Activated naive CD4-positive, alpha-beta T cell treated with anti-CD3 and anti-CD28 coated beads, Interleukin-2, amount 50 U/mL, for 72 hours (primary cell): ENCODE measurements at places on chromosomes 11 and 22.

DNA sequence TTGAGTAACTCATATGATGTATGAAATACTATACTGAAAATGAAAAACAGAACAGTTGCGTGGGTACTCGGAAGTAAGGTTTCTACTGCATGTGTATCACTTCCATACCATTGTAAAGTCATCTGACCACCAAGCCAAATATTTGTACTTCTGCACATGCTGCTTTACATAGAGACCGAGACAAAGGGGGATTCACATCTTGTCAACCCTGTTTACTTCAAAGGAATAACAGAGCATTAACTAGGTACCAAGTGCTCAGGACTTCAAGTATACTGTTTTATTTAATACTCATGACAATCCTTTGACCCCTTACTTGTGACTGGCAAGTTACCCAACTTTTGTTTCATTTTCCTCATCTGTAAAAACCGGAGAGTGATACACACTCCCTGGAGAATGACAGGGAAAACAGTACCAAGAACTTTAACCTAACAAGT is 9.9 kb downstream of the MAPK1 start:
- DNase-seq = no peak

GRCh38 chr11:117219995-117220394 is 11.9 kb downstream of the PCSK7 start:
- DNase-seq = no peak

- DNase-seq = no peak
These were observed 65.1 kb upstream of the RRAS2 start for GRCh38 chr11:14424096-14424495.

DNA sequence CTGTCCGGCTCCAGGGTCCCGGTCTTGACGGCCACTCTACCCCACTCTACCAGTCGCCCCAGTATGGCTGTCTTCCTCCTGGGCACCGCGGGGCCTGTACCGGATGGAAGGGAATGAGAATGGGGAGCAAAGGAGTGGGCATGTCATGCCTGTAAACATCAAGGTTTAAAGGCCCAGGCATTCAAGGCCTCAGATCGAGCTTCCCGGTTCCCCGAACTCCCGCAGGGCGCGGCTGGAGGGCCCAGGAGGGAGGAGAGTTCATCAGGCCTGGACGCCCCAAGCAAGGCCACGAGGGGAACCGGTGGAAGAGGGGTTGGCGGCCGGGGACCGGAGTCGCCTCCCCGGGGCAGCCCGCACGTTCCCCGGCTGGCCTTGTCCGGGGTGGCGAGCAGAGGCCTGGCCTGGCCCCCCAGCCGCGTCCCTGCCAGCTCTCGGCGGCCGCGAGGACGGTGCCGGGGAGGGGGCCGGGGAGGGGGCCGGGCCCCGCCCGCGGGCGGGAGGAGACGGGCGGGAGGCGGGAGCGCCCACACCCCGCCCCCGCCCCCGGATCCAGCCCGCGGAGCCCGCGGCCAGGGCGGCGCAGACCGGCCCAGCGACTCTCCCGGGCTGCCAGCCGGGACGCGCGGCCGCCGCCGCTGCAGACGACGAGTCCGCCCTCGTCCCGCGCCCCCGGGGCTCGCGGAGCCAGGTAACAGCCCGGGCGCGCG is at the start of gene CDC42EP1:
Gene CDC42EP1, plus strand, starts transcription at position 580 of the 707 bp plus-strand sequence. CDS start 5,870 bp downstream, outside the sequence.
- DNase-seq = no peak

DNA sequence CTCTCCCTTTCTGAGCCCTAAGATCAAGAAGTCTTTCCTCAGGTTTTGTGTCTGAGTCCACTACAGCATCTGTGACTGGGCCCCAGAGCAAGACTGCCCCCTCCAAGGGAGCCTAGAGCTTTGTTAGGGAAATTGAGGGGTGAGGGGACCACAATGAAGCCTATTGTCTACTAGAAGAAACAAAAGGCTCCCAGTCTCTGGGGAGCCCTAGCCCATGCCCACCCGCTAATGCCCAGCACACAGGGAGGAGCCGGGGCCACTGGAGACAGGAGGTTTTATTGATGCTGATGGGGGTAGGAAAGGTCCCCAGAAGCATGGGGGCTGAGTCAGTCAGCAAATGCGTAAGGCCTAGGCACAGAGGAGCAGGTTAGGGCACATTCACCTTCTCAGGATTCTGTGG is 14.0 kb downstream of the RHOG start:
- no peak for DNase-seq

GRCh38 chr11:71947498-71947897 is 18.7 kb downstream of the RNF121 start:
- DNase-seq = no peak

GRCh38 chr11:119671051-119671450 is 57.9 kb downstream of the NECTIN1 start:
- no peak for DNase-seq
